ENCODE measurements at places on chromosomes 4 and X. TPM values are rescaled to one million over a fixed set of nuclear protein-coding genes. Genes with fewer than 3 reads are reported as not detected.
A peak's percentile ranks its signal among the peaks of the same experiment; 100 is the strongest.

- DNase-seq, result no peak
Measured at GRCh38 chr4:2194496-2194895, 47.4 kb downstream of the HAUS3 start.

DNA sequence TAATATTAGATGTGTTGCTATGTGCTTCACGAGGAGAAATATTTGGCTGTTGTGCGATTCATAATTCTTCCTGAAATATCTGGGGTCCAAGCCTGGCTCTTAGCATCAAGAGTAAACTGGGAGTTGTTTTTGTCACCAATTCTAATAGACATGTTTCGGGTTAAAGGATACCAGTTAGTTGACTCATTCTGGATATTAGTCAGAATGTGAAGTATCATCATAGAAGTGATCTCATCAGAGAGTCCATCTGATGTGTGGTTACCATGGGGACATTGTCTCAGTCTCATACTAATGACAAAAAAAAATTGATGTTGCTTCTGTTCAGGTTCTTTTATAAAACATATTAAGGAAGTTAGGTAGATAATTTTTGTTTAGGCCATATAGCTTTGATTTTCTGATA lies 57.2 kb upstream of the MTMR1 start:
- DNase-seq, result peak; percentile 1

GRCh38 chr4:25860586-25861279 lies 2.1 kb downstream of the SEL1L3 start:
- no peak for DNase-seq

DNA sequence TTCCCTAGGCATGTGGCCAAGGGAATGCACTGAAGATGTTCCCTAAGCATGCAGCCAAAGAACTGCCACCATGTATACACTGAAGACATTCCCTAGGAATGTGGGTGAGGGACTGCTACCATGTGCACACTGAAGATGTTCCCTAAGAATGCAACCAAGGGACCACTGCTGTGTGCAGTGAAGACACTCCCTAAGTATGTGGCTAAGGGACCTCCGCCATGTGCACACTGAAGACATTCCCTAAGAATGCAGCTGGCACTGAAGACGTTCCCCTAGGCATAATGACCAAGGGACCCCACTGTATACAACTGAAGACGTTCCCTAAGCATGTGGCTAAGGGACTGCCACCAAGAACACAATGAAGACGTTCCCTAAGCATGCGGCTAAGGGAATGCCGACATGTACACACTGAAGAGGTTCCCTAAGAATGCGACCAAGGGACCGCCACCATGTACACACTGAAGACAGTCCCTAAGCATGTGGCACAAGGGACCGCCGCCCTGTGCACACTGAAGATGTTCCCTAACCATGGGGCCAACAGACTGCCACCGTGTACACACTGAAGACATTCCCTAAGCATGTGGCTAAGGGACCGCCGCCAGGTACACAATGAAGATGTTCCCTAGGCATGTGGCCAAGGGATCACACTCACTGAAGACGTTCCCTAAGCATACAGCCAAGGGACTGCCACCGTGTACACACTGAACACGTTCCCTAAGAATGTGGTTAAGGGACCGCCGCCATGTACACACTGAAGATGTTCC lies 25.6 kb downstream of the DHRSX start:
- no peak for DNase-seq

GRCh38 chr4:188372829-188373228 lies 233.6 kb downstream of the TRIML1 start:
- no peak for DNase-seq

GASK1B gene
- total RNA-seq, result 0.28 TPM

GRCh38 chr4:119020158-119020557 lies 115.5 kb upstream of the MYOZ2 start:
- no peak for DNase-seq

DNA sequence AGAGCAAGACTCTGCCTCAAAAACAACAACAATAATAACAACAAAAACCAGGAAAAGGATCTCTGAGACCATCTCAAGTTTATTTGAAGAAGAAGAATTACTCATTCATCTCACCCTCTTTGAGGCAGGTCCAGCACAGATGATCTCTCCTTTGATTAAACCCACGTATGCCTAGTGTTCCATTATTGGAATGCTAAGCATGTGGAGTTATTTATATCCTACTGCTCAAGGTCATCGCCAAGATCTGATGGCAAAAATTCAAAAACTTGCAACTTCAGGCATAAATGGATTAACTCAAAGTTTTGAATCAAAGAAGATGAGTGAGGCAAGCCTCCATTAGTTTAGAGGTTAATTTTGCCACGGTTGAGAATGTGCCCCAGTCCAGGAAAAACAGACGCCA lies 184.2 kb downstream of the DHRSX start:
- no peak for DNase-seq

Data from CD4-positive, alpha-beta T cell (primary cell).